Activated CD4-positive, alpha-beta T cell treated with anti-CD3 and anti-CD28 coated beads, Interleukin-2, amount 50 U/mL, for 48 hours (primary cell): ENCODE measurements at places on chromosomes 1 and 21.

DNA sequence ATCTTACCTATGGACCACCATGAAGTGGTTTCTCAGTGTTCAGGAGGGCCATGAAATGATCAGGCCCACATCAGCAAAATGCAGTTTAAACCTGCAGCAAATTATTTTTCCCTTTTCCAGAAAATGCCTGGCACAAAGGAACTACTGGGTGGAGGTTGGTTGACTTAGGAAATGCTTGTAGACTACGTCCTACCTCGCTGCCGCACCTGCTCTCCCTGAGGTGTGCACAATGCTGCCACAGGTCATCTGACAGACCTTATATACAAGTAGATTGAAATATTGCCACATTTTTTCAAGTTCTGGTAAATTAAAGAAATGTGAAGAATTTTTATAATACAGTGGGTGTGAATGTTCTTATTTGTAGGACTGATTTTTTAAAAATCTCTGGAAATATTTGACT, 166.7 kb upstream of the PDE4B start:
- no peak for DNase-seq

GRCh38 chr1:212937034-212937433, 13.3 kb upstream of the VASH2 start:
- DNase-seq, result no peak

GRCh38 chr1:235004840-235005391, 123.7 kb downstream of the TOMM20 start:
- no peak for DNase-seq

GRCh38 chr21:28522014-28522799, 470.5 kb downstream of the LTN1 start:
- no peak for DNase-seq

- peak; percentile 4 for DNase-seq
These were observed 466.2 kb upstream of the PBX1 start for GRCh38 chr1:164092603-164093353.

DNA sequence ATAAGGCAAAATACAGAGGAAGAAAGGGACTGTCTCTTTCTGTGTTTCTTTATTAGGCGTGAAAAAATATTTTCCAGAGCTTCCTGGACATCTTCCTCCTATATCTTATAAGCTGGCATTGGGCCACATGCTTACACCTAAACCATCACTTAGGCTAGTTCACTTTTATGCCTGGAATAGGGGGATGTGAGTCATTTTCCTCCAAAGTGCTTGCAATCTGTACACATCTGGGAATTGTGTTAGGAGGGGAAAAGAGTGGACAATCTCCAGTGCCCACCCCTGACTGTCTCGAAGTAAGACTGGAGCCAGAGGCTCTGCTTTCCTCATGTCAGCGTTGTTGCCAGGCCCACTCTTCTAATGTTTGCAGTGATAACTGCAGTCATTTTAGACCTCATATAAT, 29.9 kb downstream of the GIPC2 start:
- DNase-seq, result no peak

DNA sequence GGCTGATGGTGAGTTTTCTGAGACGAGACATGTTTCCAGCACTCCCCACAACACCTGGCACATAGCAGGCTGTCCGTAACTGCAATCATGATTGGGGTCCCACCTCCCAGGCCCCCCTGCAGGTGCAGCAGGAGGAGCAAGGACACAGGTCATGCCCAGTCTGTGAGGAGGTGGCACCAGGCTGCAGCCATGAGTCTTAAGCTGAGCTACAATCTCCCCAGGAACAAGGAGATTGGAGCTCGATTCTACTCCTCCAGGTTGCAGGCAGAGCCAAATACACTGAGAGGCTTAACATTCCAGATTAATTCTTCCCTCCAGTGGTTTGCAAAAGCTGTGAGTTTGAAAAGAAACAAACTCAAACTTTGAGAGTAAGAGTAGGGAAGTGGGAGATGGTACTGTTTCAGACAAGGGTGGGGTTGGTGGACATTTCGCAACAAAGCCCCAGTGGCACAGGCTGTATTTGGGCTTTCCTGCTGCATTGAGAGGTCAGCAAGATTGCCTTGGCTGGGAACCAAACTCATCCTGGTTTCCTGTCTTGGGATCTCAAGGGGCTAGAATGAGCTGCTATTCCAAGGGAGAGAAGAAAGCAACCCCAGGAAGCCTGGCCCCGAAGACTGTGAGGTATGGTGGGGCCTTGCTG, 64.8 kb upstream of the GALNT2 start:
- no peak for DNase-seq

DNA sequence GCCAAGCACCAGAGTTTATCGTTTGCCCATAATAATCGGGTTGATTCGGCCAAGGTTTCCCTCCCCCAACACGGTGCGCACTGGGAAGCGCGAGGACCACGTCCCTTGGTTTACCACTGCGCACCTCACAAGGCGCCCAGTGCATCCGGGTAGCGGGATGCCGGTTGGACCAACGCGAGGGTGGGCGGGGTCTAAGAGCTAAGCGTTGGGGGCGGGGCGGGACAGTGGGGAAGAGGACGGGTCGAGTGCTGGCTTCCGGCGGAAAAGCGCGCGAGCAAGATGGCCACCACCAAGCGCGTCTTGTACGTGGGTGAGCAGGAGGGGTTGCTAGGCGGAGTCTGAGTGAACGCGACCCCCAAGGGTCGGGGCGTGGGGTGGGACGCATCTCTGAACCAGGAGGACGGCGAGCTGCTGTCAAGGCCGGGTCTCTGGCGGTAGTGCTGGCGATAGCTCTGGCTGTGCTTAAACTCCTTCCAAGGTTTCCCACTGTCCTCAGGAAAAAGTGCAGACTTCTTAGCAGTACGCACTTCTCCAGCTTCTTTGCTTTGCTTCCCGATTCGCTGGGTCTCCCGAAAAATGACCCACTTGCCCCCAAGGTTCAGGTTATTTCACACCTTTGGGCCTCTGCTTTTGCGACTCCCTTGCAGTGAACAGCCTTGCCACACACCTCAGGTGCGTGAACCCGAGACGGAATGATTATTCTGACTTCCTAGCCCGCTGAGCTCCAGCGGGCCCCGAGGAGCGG, at the start of gene PPIE:
TSS of gene PPIE (plus strand) at position 261 of the 745 bp plus-strand sequence. CDS start at position 280, 19 bp downstream.
- peak; percentile 99 for DNase-seq

GRCh38 chr1:8674481-8674880, 143.0 kb downstream of the RERE start:
- DNase-seq, result no peak

DNA sequence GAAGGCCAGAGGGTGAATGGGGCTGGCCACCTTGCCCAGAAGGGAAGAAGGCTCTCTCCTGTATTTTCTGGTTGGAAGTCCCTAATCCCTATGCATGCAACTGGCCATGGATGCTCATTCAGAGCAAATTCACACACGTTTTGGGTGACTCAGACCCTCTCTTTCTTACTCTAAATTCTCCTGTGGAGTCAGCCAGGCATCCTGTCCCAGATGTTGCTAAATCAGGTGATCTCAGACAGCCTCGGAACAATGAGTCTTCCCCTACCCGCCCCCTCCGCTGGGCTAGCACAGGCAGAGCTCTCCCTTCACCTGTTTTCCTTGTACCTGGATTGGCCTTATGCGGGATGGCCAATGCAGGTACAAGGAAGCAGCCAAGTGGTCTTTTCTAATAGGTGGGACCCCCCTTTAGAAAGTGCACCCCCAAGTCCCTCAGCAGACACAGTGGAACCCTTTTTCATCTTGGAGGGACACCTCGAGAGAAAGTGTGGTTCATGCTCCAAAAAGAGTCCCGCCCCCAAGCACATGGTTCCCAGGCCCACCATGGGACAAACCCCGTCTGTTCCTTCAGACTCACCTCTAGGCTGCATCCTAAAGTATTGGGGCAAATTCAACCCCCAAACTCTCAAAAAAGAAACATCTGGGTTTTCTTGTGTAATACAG, 8.6 kb downstream of the S100A6 start:
- no peak for DNase-seq

- no peak for DNase-seq
These were observed 700.1 kb downstream of the KCNT2 start for GRCh38 chr1:195908121-195908520.

DNA sequence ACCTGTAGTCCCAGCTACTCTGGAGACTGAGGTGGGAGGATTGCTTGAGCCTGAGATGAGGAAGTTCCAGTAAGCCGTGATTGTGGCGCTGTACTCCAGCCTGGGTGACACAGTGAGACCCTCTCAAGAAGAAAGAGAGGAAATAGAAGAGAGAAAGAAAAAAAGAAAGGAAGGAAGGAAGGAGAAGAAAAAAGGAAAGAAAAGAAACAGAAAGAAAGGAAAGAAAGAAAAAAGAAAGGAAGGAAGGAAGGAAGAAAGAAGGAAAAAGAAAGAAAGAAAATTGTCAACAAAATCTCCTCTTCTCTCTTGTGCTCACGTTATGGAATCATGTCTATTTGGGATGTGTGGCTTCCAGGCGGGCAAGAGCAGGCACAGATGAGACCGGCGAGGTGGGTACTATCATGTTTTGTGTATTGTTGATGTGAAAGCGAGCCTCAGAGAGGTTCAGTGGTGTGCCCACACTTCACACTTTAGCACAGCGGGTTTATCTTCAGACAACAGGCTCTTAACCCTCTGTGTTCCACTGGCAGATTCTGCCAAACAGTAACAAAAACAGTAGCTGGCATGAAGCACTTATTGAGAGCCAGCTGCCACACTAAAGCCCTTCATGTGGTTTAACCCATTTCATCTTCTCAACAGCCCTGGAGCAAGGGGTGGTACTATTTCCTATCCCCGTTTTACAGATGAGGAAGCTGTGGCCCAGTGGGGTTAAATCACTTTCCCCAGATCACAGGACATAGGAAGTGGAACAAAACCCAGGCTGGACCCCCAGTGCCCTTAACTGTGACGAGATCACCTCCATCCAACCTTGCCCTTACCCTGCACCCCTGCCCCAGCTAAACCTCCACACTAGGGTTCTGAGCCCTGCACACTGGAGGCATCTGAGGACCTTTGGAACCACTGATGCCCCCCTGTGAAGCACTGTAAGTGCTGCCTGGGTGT, 94.7 kb upstream of the TARDBP start:
- DNase-seq, result no peak

DNA sequence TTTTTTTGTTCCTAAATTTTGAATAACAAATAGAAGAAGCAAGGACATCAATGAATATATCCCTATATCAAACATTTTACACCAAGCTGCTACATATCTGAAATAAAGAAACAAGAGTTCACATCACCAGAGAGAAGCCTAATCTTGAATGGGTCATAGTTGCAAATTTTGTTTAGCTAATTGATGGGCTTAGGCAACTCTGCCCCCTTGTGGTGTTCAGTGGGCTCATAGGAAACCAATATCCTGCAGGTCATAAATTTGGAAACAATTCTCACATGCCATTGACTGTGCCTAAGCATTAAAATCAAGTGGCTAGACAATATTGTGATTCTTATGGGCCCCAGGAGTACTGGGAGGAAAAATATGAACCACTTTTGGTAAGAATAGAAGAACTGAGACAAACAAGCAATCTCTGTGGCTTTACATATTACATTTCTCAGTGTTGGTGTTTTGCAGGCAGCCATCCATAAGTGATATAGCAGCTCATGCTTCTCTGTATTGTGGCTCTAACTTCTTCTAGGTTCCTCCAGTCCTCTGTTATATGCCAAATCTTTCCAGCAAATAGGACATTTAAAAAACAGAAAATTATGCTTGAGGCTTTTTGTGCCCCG, 1262.8 kb upstream of the PRMT6 start:
- DNase-seq, result peak; percentile 7

GRCh38 chr1:233473549-233474204, 140.2 kb upstream of the KCNK1 start:
- no peak for DNase-seq

- no peak for DNase-seq
These were observed 514.8 kb downstream of the MRPL39 start for GRCh38 chr21:25092441-25093011.

GRCh38 chr21:36117286-36117741, 17.6 kb upstream of the CBR3 start:
- DNase-seq, result no peak

GRCh38 chr1:157819896-157820295, at the start of gene FCRL1:
Gene FCRL1 (minus strand): TSS chr1:157820120. CDS start chr1:157820037, 83 bp downstream.
- no peak for DNase-seq

GRCh38 chr1:35762141-35762540, 7.6 kb downstream of the CLSPN start:
- no peak for DNase-seq

DNA sequence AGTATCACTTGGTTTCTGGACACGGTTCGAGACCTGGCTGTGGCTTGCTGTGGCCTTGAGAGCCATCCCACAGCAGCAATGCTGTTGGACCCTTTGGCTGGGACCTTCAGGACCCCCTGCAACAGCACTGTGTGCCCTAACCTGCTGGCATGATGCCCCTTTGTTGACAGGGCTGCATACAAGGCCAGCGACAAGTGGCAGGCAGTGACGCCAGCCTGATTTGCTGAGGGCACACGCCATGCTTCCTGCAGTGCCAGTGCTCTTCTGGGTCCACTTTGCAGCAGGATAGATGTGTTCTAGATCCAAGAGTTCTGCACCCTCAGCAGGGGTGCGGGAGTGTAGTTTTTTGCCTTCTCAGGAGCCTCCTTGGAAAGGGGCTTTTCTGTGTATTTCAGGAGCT, 32.8 kb downstream of the COQ8A start:
- no peak for DNase-seq

DNA sequence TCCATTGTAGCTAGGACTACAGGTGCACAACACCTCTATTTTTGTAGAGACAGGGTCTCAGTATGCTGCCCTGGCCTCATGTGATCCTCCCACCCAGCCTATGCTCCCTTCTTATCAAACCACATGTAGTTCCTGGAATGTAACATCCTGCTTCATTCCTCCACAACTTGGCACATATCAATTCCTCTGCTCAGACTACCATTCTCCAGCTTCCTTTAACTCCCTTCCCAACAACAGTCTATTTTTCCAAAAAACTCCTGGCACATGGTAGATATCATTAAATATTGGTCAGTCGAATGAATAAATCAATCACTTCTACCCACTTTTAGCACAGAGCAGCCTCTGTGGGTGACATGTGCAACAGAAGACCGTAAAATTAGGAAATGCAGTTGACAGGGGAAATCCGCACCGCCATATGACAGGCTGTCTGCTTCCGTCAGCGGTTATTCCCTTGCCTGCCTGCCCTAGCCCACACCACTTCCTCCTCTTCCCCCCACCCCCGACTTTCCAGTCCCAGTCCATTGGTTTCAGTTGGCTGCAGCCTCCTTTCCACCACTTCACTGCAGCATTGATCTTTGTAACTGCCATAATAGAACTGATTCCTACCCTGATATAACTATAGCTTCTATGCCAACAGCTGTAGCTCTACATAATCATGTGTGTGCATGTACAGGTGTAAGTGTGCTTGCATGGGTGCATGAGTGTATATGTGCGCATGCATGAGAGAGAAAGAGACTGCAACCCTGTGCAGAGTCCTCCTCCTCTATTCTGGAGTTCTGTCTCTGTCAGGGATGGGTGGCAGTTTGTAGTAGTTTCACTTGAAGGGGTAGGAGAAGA, 6.8 kb upstream of the AKR1A1 start:
- DNase-seq, result peak; percentile 80

GRCh38 chr1:23537296-23537973, 6.4 kb upstream of the E2F2 start:
- DNase-seq, result no peak

GRCh38 chr1:31345635-31346034, 27.2 kb downstream of the FABP3 start:
- DNase-seq, result no peak
